ENCODE measurements at places on chromosomes 12 and 14. TPM values are rescaled to one million over a fixed set of nuclear protein-coding genes. Genes with fewer than 3 reads are reported as not detected.

ITGA7 gene
- total RNA-seq = 4.8 TPM

DNA sequence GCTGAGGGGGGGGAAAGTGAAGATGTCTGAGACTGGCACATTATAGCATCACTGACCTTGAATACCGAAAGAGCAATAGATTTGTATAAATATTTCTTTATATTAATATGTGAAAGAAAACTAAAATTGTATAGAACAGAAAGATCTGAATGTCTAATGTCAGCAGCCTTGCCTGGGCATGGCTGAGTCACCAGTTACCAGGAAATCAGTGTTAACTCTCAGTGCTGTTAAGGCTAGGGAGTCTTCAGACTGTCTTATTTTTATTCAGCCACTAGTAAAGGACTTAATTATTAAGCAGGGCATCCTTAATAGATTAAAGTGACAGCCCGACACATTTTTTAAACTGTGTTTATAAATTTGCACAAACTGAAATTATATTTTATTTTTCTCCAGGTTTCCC, 122.9 kb upstream of the AEBP2 start:
- H3K36me3 ChIP-seq = no peaks in the 10 kb centered on the region
- no peaks in the 10 kb centered on the region for H3K4me1 ChIP-seq
- no peak for DNase-seq

GRCh38 chr14:50832935-50833630, 2.1 kb upstream of the NIN start:
- DNase-seq = no peak
- H3K27me3 ChIP-seq = no peaks in the 10 kb centered on the region
- no peak overlapping the region for H3K27ac ChIP-seq
- no peaks in the 10 kb centered on the region for H3K36me3 ChIP-seq
- H3K4me1 ChIP-seq = peaks cover 54% of the 10 kb centered on the region

GRCh38 chr14:94144765-94145164, 15.4 kb upstream of the IFI27L2 start:
- H3K36me3 ChIP-seq = no peaks in the 10 kb centered on the region
- peak; percentile 17 for DNase-seq
- no peak overlapping the region for H3K27ac ChIP-seq
- no peak overlapping the region for H3K4me3 ChIP-seq

ITGB7 gene
- 32.3 TPM for total RNA-seq

DNA sequence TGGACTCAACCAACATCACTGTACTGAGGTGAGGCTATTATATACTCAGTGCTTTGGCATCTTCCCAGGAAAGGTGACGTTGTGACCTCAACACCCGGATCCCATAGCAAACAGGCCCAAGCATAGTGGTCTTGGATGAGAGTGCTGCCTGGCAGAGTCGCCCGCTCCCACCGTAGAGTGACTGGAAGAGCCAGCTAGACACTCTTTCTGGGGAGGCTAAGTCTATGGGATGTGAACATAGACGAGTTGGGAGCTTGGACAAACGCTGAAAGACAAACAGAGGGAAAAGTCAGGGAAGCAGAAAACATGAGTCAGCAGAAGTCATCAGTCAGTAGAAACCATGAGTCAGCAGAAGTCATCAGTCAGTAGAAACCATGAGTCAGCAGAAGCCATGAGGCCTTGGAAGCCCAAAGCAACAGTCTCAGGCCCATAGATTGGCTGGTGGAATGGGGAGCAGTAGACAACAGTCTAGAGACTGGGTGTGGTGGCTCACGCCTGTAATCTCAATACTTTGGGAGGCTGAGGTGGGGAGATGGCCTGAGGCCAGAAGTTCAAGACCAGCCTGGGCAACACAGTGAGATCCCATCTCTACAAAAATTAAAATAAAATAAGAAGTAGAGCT, 66.4 kb upstream of the MAP1LC3B2 start:
- H3K27ac ChIP-seq = no peak overlapping the region
- DNase-seq = peak; percentile 10
- H3K4me1 ChIP-seq = no peaks in the 10 kb centered on the region
- no peaks in the 10 kb centered on the region for H3K27me3 ChIP-seq

DNA sequence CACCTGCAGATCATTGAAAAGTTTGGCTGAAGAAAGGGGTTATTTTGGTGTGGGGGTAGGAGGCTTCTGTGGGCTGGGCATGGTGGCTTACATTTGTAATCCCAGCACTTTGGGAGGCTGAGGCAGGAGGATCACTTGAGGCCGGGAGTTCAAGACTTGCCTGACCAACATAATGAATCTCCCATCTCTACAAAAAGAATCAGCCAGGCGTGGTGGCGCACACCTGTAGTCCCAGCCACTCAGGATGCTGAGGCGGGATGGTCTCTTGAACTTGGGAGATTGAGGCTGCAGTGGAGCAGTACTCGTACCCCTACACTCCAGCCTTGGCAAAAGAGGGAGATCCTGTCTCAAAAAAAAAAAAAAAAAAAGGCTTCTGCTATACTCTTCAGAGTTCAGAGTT, 7.0 kb downstream of the DDIT3 start:
- H3K4me1 ChIP-seq = peaks cover 22% of the 10 kb centered on the region
- H3K27me3 ChIP-seq = no peaks in the 10 kb centered on the region

SOCS2 gene
- total RNA-seq = 15.9 TPM

CISTR gene
- not detected for total RNA-seq

GARIN6 gene
- not detected for total RNA-seq

DNA sequence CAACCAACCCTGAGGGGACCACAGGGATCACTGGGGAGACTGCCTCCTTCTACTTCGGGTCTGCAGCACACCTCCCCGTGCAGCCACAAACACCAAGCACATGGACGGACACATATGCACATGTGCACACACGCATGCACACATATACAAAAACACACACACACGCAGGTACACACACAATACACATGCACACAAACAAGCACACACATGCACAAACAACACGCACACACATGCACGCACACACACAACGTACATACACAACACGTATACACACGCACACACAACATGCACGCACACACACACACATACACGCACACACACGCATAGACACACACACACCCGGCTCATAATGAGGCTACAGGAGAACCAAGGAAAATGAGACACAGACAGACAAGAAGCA, 203.6 kb downstream of the DPF3 start:
- H3K27me3 ChIP-seq = no peaks in the 10 kb centered on the region
- H3K4me3 ChIP-seq = no peak overlapping the region
- no peaks in the 10 kb centered on the region for H3K4me1 ChIP-seq
- no peaks in the 10 kb centered on the region for H3K36me3 ChIP-seq

Measured in activated naive CD4-positive, alpha-beta T cell treated with anti-CD3 and anti-CD28 coated beads for 36 hours (primary cell).